Activated naive CD4-positive, alpha-beta T cell treated with anti-CD3 and anti-CD28 coated beads, Interleukin-2, amount 50 U/mL, for 72 hours (primary cell): ENCODE measurements at places on chromosomes 5 and 9.

GRCh38 chr5:56298336-56299090 lies 65.4 kb upstream of the ANKRD55 start:
- no peak for DNase-seq

DNA sequence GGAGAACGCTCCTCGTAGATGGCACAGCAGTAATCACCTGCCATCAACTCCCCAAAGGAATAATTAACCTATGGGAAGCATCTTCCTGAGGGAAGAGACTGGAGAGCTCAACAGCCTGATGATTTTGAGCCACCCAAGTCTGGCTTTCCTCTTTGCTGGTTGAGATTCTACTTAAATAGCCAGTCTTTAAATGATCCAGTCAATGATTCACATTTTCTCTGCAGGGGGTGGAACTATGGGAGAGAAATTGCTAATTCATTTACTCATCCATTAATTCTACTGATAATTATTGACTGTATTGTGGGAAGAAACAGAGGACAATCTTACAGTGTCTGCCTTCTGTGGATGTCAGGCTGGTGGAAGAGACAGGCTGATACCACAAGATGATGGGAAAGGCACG lies 355.0 kb upstream of the PANK3 start:
- DNase-seq: no peak

- no peak for DNase-seq
Observed at GRCh38 chr5:17184588-17184987, 32.8 kb upstream of the BASP1 start.

DNA sequence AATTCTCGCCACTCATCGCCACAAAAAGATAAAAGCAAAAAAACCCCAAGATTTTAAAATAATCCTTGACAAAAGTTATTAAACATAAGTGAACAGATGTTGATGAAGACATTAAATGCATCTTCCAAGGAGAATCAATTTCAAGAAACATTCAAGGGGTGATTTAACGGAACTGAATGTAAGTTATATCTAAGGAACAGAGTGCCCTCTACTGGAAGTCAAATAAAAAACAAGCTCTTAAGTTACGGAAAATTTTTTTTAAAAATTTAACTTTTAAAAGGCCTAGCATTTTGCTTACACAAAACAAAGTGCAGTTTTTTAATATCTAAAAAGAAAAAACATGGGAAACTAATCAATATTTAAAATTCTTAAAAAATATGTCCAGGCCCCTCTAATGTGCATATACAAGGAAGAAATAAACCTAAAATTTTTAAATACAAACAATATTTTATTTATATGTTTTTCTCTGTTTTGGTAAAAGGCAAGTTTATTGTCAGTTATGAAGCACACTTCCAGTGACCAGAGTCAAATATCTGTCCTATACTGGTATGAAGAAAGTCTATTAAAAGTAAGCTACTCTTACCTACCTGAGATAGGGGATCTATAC lies 28.0 kb downstream of the TEX10 start:
- no peak for DNase-seq

DNA sequence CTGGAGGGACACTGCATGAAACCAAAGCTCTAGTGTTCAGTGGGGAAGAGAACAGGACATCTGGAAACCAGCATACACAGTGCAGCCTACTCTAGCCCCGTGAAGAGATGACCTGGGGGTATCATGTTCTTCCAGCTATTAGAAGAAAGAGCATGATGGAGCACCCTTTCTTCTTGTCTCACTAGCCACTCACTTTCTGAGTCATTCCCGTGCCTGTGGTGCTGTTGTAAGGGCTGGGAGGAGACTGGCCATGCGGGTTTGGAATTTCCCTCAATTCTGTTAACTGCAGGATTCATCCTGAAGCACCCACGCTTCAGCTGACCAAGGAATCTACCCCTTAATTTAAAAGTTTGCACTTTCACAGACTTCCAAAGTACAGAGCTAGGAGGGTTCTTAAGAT lies 137.0 kb downstream of the COL23A1 start:
- DNase-seq: no peak

DNA sequence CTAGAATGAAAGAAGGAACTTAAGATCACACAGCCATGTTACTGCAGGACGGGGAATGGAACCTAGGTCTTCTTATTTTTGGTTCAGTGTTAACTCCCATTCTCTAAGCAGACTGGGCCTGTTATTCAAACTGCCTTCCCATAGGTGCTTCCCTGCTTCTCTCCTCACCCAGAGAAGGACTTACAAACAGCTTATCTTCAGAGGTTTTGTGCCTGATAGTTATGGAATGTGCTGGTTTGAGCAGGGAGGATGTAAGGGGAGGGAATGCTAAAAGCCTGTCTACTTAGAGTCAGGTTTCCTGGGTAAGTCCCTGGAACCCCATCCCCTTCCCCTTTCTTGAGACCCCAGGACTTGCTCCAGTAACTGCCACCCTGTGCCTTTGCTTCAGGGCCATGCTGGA lies 4.2 kb upstream of the PSMD5 start:
- no peak for DNase-seq

DNA sequence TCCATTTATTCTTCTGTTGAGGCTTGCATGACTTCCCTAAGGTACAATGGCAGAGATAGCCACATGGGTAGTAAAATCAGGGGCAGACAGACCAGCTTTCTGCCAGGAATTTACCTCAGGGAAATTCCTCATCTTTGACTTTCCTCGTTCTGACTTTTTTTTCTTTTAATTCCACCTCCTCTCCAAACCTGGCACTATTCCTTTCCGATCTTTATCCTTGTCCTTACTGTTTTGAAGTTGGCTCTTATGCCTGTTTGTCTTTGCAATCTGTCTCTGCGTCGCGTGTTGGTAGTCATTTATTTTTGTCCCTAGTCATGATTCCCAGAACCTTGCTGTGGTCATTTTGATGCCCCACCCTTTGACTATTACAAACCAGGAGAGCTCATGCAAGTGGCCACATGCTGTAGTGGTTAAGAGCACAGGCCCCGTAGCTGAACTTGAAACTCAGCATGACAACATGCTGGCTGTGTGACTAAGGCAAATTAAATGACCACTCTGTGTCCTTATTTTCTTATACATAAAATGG lies 19.0 kb downstream of the TMC1 start:
- DNase-seq: no peak

- no peak for DNase-seq
Observed at GRCh38 chr9:96317335-96317980, 15.5 kb upstream of the HSD17B3 start.

DNA sequence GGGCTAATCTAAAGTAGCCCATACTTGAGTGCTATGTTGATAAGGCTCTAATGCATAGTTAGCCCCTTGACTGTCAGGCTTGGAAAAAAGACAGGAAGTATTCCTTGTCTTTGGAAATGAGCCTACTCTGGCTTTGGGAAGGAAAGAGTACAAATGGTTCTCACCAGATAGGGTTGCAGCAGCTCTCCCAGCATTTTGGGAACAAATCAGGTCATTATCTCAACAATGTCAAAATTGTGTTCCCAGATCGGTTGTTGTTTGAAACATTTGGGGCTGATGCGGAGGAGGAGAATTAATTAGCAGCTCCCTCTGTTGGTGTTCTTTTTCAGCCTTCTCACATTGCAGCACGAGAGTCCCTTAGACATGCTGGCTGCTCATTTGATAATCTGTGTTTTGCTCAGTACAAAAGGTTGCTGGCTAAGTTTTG lies 294.7 kb upstream of the DMRT1 start:
- no peak for DNase-seq

- DNase-seq: no peak
Observed at GRCh38 chr9:108325406-108325805, 530.4 kb downstream of the ACTL7B start.

- no peak for DNase-seq
Observed at GRCh38 chr9:16306586-16306985, 563.9 kb downstream of the BNC2 start.

DNA sequence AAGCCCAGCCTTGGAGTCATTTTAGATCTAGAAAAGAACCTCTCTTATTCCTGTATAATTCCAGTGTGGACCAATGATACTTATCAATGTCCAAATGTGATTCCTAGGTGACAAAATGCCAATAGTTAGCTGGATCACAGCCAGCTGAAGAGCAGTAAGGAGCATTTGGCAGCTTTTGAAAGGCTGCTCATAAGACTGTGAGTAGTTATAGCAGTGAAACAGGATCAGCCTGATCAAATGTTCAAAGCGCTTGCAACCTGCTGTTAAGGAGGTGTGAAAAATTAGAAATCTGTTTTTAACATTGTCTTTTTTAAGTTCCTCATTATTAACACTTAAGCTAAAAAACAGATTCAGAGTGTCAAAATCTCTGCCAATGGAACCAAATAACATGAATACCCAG lies 85.1 kb downstream of the SSBP2 start:
- DNase-seq: no peak

GRCh38 chr5:53603009-53603687 lies 42.7 kb downstream of the NDUFS4 start:
- no peak for DNase-seq

DNA sequence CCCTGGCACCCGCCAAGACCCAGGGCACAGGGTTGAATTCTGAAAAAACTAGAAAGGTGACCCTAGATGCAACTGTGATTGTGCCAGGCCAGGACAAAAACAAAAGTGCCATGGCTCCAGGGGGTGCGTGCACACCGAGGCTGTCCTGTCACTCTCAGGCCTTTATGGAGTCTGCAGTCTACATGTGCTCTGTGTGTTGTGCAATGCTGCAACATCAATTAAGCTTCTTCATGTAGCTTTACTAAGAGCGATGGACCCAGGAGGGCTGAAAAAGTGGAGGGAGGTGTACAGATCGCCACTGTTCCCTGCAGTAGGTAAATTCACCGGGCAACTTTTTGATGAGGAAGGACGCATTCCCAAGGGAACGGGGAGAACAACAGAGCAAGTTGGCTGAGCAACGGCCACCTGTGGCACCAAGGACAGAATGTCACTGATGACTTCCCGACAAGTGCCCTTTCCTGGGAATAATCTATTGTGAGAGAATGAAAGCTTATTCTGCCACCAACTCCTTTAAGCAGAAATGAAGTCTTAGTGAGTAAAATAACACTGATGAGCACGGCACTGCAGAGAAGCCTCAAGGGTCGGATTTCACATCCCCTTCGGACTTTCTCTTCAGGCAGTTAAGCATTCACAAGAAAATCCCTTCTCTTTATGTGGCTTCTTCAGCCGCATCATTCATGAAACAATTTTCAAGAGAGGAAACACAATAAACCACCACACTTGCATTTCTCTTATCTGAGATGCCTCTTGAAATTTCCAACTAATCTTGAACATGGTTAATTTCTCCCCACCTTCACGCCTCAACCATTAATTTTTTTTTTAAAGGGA lies 149.6 kb downstream of the DROSHA start:
- DNase-seq: no peak

DNA sequence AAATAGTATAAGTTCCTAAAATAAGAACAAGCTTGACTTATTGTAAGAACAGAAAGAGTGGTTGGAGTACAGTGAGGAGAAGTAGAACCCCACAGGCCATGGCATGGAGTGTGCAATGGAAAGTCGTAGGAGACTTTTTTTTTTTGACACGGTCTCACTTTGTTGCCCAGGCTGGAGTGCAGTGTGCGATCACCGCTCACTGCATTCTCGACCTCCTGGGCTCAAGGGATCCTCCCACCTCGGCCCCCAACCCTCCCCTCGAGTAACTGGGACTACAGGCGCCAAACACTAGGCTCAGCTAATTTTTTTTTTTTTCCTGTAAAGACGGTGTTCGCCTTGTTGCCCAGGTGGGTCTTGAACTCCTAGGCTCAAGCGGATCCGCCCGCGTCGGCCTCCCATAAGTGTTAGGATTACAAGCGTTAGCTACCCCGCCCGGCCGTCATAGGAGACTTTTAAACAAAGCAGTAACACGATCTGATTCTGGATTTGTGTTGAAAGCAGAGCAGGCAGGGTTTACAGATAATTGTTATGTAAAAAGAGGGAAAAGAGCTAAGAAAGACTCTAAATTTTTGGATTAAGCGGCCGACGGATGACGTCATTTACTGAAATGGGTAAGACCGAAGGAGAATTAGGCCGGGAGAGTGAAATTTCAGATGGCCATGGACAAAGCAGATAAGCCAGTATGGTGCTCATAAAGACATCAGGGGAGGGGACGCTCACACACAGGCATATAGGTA lies 752 bp downstream of the TSTD2 start:
- DNase-seq: no peak

DNA sequence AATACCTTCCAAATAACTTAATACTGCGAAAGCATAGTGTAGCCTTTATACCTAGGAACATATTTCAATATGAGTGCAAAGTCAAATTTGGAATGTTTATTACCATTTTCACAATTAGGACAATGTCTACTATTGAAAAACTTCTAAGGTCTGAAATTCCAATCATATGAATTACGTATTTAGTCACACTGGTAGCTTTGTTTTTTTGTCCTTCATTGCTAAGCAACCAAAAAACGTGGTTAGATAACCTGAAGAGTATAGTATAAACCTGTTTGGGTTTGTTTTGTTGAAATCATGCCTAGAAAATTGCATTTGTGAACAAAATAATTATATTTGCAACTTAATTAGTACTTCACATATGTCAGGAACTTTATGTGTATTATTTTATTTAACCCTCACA lies 134.2 kb downstream of the FBXO4 start:
- no peak for DNase-seq

- DNase-seq: no peak
Observed at GRCh38 chr5:44278469-44278868, 110.8 kb downstream of the FGF10 start.

- DNase-seq: no peak
Observed at GRCh38 chr5:59420596-59420995, 472.9 kb downstream of the PDE4D start.

- no peak for DNase-seq
Observed at GRCh38 chr9:96532173-96532572, 82.2 kb downstream of the HABP4 start.

GRCh38 chr5:145598983-145599382 lies 236.2 kb downstream of the PRELID2 start:
- no peak for DNase-seq

- DNase-seq: no peak
Observed at GRCh38 chr5:157273131-157273556, 7.2 kb downstream of the CYFIP2 start.

GRCh38 chr5:56535347-56535746 lies 280.0 kb upstream of the MAP3K1 start:
- DNase-seq: no peak

GRCh38 chr5:91443023-91443422 lies 59.9 kb upstream of the ARRDC3 start:
- DNase-seq: no peak
